ENCODE measurements at places on chromosomes 2 and 18. TPM values are rescaled to one million over a fixed set of nuclear protein-coding genes. Genes with fewer than 3 reads are reported as not detected.

Gene ZAP70
- polyA plus RNA-seq: 3.9 TPM

Gene TRIM43
- not detected for polyA plus RNA-seq

Gene ZNF385B
- polyA plus RNA-seq: 0.29 TPM

Gene FN1
- 154 TPM for polyA plus RNA-seq

Gene YPEL5
- 61.5 TPM for polyA plus RNA-seq

Gene GPR155
- polyA plus RNA-seq: 1.1 TPM

Gene IL37
- polyA plus RNA-seq: 0.06 TPM

Gene ADD2
- polyA plus RNA-seq: 0.12 TPM

Gene IER3IP1
- 10.6 TPM for polyA plus RNA-seq

Gene ANKRD30B
- not detected for polyA plus RNA-seq

Gene LINC00305
- not detected for polyA plus RNA-seq

Gene LBX2
- polyA plus RNA-seq: 0.12 TPM

Gene ABCB11
- polyA plus RNA-seq: 0.01 TPM

Gene ARHGEF4
- 98.9 TPM for polyA plus RNA-seq

Gene CRYGB
- not detected for polyA plus RNA-seq

Gene EGR4
- polyA plus RNA-seq: not detected

Gene NYAP2
- polyA plus RNA-seq: 0.08 TPM

All from esophagus (tissue), 2 donors.